Activated CD4-positive, alpha-beta T cell treated with anti-CD3 and anti-CD28 coated beads, Interleukin-2, amount 50 U/mL, for 4 hours (primary cell): ENCODE measurements at places on chromosomes 4 and X.

- no peak for DNase-seq
Observed at GRCh38 chr4:10015140-10015753, 6.0 kb downstream of the SLC2A9 start.

- no peak for DNase-seq
Observed at GRCh38 chr4:133887723-133888122, 313.9 kb downstream of the PABPC4L start.

DNA sequence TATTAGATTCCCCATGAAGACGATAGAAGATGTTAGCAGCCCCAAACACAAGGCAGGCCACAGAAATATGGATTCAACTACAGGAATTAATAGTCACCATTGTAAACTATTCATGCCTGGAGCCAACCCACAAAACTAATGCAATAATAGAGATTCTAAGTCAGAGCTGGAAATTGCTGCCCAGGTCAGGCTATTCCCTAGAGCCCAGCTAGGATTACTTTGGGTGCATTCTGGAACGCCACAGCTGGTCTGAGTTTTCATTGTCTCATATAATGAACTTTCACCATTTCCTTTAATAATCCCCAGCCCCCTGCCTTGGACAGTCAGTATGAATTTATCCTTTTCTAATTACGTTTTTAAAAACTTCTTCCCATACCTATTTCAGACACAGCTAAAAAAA, 252.6 kb downstream of the PAPSS1 start:
- DNase-seq: no peak

- no peak for DNase-seq
Observed at GRCh38 chrX:22310779-22311178, 38.1 kb downstream of the CBLL2 start.

DNA sequence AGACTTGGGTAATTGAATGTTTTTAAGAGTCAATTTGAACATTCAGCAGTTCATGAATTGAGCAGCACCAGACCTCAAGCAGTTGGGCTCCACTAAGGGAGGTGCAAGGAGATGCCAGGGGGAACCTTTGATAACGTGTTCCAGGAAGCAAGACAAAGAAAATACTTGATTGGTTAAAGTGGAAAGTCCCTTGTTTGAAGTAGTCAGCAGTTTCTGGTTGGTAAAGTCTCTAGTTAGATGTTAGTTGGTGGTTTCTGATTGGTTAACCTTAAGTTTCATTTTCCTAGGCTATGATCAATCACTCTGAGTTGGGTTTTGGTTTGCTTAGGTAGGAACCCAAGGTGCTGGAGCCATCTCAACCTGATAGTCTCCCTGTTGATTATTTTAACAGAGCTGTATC, 4.0 kb downstream of the HERC6 start:
- DNase-seq: peak; percentile 52

GRCh38 chr4:152667781-152668180, 12.0 kb downstream of the TMEM154 start:
- DNase-seq: no peak

DNA sequence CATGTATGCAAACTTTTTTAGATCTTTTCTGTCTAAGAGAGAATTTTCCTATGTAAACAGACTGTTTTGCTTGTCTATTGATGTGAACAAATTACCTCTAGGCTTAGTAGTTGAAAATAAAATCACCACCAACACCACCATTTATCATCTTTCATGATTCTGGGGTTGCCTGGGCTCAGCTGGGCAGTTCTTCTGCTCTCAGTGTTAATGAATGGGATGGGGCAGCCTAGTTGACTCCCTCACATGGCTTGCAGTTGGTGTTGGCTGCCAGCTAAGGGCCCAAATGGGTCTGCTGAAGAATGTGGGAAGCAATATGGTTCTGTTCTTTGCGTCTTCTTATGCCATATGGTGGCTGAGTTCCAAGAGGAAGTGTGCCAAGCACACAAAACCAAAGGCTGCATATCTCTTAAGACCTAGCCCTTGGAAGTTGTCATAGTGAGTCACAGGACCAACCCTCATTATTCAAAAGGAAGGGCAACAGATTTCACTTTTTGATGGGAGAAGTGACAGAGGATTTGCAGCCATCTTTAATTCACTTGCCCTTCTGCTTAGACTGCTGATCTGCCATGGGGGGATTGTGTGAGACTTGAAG, 17.9 kb downstream of the REELD1 start:
- DNase-seq: no peak

- no peak for DNase-seq
Observed at GRCh38 chr4:147244786-147245185, 236.1 kb upstream of the EDNRA start.

DNA sequence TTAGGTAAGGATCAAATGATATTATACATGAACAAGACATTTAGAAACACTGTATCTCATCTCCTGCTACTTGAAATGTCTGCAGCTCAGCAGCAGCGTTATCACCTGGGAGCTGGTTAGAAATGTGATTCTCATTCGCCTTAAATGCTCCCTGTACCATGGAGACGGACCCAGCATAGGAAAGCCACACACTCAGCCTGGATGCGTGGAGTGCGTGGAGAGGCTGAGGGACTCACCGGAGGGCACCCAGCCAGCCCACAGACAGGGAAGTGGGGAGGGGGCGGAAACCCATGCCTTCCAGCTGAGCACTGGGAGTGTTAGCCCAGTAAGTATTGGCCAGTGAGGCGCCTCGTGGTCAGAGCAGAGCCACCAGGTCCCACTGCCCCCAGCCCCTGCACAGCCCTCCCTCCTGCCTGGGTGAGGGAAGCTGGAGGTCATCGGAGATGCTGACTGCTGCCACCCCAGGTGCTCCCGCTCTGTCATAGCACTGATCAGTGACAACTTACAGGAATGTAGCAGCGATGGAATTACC, 15.2 kb downstream of the SUPT20HL1 start:
- DNase-seq: no peak

- DNase-seq: no peak
Observed at GRCh38 chr4:185405296-185405999, 8.8 kb downstream of the ANKRD37 start.

DNA sequence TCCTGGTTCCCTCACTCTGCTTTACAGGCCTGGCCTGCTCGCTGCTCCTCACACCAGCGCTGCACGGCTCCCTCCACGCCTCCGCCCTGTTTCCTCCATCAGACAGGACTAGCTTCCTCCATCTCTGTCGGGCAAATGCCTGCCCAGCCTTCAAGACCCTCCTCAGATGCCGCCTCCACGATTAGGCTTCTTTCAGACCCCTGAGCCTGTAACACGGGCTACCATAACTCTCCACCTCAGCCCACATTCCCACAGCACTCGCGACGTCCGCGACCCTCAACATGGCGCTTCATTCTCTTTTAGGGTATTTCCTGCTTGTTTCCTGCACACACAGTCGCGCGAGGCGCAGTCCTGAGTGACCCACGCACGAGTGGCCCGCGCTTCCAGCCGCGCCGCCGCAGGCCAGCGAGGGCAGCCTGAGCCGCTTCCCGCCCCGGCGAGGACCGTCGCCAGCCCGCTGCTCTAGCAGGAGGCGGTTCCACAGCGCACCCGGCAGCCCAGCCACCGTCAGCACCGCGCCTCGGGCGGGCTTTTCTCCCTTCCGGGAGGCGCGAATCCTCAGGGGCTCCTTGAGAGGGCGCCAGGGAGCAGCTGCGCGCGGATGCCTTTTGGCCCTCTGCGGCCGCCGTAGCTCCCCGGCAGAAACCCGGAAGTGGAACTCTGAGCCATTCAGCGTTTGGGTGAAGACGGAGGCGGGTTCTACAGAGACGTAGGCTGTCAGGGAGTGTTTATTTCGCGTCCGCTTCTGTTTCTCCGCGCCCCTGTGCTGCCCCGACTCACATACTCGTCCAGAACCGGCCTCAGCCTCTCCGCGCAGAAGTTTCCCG, at the start of gene FRG1:
FRG1 (plus strand) TSS at position 695 of the 827 bp plus-strand sequence. CDS start 138 bp downstream, outside the sequence.
- peak; percentile 94 for DNase-seq

GRCh38 chr4:186770481-186771175, 47.0 kb upstream of the FAT1 start:
- no peak for DNase-seq

DNA sequence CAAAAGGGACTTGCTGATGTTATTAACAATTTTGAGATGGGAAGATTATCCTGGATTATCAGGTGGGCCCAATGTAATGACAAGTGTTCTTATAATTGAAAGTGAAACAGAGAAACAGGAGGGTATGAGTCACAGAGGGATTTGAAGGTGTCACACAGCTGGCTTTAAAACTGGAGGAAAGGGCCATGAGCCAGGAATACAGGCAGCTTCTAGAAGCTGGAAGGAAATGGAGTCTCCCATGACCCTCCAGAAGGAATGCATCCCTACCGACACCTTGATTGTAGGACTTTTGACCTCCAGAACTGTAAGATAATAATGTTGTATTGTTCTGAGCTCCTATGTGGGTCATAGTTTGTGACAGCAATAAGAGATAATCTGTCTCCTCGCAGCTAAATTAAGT, 98.0 kb upstream of the STIM2 start:
- no peak for DNase-seq

DNA sequence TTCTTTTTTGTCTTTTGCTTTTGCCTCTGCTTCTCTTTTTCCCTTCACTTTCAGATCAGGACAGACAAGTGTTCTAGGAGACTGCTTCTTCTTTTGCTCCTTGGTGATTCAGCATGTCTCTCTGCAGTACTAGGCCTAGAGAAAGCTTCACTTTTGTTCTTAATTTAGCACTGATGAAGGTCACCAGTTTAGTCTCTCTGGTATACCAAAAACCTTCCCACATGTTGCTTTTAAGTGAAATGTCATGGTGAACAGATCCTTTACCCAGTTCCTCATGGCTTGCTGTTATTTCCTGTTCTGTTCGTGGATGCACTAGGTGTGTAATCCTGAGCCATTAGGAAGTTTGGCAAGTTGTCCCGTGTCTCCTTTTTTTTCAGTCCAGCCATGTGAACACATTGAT, 53.3 kb downstream of the NBDY start:
- DNase-seq: no peak

GRCh38 chr4:155607481-155607880, 59.2 kb upstream of the GUCY1A1 start:
- DNase-seq: no peak

DNA sequence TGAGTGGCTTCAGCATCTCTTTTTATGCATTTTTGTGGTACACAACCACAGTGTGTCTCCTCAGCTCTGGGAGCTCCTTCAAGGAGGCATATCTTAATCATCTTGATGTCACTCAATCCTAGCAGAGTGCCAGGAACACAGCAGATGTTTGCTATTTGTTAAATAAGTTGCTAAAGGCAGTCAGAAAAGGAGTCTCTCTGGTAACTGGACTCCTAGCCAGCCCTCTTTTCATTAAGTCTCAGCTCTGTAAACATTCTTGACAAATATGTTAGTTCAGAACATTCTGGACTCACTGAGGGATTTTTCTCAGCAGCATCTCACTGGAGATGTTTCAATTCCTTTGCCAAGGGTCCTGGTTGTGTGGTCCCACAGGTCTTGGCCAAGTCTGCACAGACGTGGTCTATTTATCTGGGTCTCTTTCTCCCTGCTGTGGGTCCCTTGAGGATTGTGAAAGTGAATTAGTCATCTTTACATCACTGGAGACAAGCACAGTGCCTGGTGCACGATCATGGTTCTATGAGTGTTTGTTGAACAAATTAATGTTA, 20.3 kb upstream of the FAM9C start:
- no peak for DNase-seq

DNA sequence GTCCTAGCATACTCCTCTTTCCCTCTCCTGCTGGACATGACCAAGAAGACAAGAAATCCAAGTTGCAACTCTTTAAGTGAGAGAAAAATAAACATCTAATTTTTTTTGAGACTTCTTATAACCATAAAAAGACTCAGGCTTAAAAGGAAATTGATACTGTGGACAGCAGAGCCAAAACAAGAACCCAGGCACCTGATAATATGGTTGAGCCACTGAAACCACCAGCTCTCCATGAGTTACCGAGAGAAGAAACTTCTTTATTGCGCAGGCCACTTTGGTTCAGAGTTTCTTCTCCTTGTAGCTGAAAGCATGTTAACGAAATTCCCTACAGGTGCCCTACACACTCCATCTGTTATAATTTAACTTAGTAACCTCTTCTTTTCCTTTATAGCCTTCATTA, 11.3 kb upstream of the SPCS3 start:
- no peak for DNase-seq

DNA sequence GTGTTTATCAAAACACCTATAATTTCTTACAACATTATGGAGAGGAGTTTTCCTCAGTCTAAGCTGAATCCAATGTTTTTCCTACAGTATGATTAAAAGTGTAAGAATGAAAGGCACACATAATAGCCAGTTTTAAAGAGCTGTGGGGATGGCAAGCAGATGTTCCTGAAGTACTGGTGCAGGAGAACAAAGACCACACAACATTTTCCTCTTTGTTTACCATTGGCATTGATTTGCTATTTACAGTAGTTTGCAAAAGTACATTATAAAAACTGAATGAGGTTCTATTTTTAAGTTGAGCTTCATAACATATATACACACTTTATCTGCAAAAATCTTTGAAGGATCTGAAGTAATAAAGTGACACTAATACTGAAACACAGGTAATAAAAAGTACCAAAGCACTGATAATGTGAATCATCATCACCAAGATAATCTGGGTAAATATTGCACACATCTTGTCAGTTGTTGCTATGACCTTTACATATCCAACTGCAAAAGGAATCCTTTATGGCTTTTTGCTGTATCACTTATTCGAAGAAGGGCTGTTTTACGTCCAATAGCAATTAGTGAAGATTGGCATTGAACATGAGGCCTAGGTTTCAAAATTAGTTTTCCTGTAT, 22.5 kb downstream of the TCEAL1 start:
- DNase-seq: no peak

DNA sequence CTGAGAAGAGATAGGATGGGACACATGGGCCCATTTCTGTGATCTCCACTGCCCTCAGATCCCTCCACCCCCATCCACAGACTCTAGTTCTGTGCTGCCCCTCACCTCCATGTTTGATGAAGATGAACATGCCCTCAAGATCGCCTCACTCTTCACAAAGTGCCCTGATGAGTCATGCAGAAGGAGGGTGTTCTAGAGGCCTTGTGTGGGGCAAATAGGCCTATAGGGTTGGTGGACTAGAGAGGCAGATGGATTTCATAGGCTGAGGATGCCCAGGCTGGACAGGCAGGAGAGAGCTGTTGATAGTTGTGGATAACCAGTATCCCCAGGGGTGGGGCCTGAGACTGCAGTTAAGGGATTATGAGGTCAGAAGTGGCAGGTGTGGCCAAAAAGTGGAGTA, at the start of gene CXorf65:
CXorf65 (minus strand) TSS at position 314 of the 400 bp plus-strand sequence; CDS start at position 130, 184 bp downstream.
- no peak for DNase-seq

GRCh38 chr4:156732634-156733033, 239.0 kb downstream of the PDGFC start:
- DNase-seq: no peak

GRCh38 chr4:13498469-13498868, 14.3 kb upstream of the RAB28 start:
- no peak for DNase-seq

DNA sequence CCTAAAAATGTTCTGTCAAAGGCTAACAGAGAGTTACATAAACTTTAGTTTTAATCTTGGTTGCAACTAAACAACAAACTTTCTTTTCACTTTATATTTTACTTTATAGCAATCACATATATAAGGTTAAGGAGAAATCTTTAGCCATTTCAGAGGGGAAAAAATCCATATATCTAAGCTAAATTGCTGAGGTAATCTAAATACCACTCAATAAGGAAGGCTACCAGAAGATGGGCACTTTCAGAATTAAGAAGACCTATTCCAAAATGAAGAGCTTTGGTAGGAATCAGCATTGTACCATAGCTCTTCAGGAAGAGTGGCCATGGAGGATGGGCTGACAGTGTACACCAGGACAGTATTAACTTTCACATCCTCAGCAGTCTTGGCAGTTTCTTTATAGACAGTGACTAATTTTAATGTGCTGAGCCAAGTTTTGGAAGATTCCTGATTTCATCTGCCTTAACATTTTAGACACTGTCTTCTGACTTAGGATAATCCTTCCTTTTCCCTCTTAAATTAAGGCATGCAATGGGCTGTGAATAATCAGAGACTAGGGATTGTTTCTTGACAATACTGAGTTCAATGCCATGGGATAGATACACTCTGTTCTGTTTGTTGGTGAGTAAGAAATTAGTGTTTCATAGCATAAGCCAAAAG, 7.1 kb downstream of the FAT4 start:
- no peak for DNase-seq
